AG09309 (cell line): ENCODE measurements at places on chromosomes 2 and 18.

- no peak for DNase-seq
Observed at GRCh38 chr18:76977108-76977621, 154.8 kb downstream of the ZNF236 start.

DNA sequence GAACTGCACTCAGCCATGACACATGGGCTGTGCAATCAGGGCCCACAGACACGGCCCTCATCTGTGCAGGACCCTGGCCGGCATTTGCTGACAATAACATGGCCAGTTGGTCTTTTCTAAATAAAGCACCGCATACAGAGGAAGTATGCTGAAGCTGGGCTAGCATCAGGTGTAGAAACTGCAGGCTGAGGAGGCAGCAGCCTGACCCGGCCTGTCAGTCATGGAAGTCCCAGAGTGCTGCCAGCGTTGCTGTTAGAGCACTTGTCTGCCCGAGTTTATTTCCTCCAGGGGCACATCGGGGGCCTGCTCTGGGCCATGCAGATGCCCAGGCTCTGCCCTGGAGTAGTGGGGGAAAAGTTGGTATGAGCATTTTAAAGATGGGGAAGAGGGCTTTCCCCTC is 4.1 kb upstream of the PTPN18 start:
- DNase-seq, result no peak

GRCh38 chr2:224395620-224396390 is 6.1 kb downstream of the FAM124B start:
- no peak for DNase-seq

DNA sequence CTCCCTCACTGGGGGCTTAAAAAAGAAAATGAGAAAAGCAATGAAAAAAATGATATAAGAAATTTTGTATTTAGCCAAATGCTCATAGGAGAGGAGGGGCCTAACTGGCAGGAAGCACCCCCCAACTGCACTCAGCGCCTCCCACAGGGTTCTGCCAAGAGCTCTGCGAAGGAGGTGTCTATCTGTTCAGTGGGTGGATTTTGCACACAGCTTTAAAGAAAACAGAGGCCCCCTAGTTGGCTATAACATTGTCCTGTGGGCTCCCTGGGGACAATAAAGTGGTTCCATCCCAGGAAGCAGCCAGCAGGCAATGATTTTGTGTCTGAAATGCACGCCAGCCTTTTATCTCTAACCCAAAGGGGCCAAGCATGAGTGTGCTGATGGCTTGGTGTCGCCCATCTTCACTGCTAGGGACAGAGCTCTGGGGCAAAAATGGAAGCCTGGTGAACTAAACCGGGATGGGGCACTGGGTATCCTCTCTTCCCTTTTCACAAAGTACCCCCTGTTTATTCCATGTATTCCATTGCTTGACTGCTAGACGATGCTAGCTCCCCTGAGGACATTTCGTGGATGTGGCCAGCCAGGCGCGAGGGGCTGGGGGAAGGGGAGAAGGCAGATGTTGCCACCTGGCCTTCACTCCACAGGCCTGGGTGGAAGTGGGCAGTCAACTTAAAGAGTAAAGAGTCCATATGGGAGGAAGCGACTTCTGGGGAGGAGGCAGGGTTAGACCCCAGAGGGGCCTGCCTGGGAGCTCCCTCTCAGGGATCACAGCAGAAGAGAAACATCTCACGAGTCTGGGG is 205.7 kb downstream of the CYP26B1 start:
- no peak for DNase-seq

DNA sequence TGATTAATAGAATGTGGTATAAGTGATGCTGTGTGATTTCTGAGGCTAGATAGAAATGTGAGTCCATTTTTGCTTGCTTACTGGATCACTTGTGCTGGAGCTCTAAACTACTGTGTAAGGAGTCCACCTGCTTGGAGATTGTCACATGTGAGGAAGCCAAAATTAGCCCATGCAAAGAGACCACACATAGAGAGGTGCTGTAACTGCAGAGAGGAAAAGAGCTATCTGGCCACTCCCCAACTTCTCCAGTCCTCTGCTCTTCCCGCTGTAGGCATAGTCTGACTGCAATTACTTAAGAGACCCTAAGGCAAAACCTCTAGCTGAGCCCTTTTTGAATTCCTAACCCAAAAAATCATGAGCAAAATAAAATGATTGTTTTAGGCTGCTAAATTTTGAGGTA is 120.6 kb upstream of the FBXO11 start:
- no peak for DNase-seq

DNA sequence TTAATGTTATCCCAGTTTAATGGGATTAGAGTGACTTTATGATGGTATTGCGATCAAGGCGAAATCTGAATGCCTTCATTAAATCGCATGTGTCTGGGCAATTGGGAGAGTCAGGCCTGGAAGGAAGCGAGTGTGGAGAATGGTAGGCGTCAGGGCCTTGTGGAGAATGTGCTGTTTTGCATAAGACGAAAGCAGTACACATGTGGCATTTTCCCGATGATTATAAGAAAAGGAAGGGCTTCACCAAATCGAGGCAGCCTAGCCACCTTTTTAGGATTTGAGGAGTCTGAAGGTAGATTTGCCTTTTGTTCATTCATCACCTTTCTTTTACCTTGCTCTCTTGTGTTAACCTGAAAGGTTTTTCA is 1.0 kb downstream of the ZNF532 start:
- no peak for DNase-seq

GRCh38 chr2:149192427-149192826 is 138.0 kb upstream of the LYPD6 start:
- no peak for DNase-seq

- no peak for DNase-seq
Observed at GRCh38 chr2:237895544-237896506, 36.4 kb downstream of the RAMP1 start.

GRCh38 chr18:36028859-36029258 is 38.5 kb downstream of the RPRD1A start:
- DNase-seq, result no peak
